ENCODE measurements at places on chromosomes 13 and 19. TPM values are rescaled to one million over a fixed set of nuclear protein-coding genes. Genes with fewer than 3 reads are reported as not detected.

The ZNF724 gene
- 5.7 TPM for total RNA-seq

GRCh38 chr19:2291185-2291751, 9.3 kb upstream of the PEAK3 start:
- no peak for DNase-seq

The NCR1 gene
- total RNA-seq: not detected

- no peak for DNase-seq
These were observed 17.9 kb downstream of the BTBD2 start for GRCh38 chr19:1997353-1998233.

DNA sequence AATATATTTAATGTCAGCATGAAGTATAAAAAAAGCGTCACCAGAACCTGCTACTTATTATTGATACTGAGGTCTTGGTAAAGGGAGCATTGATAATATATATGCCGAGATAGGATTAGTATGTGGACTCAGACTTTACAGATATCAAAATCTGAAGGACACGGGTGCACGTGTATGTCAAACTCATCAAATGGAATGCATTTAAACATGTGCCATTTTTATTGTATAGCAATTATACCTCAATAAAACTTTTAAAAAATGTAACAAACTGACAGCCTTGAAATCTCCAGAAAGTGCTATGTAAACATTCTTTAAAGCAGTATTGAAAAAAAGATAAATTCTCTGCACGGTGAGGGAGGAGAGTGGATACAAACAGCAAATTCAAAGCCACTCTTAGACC, 157.9 kb downstream of the RNF17 start:
- no peak for DNase-seq

The CERS1 gene
- 30.6 TPM for total RNA-seq

The RFXANK gene
- total RNA-seq: 46.4 TPM

DNA sequence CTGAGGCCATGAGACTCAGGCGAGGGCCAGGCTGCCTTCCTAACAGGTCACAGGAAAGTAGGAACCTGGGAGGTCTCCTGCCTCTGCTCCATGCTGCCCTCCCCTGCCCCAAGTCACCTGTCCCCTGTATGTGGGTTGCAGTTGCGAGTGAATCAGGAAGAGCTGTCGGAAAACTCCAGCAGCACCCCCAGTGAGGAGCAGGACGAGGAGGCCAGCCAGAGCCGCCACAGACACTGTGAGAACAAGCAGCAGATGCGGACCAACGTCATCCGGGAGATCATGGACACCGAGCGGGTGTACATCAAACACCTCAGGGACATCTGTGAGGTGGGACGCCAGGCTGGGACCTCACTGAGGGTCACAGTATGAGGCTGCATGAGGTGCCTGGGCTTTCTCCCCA, 22.8 kb upstream of the C1QTNF9 start:
- DNase-seq: no peak

The ZNF579 gene
- total RNA-seq: 13.3 TPM

GRCh38 chr13:70324519-70324918, 216.3 kb upstream of the KLHL1 start:
- DNase-seq: no peak

- DNase-seq: no peak
These were observed 56.8 kb upstream of the GPR183 start for GRCh38 chr13:99363949-99364348.

The RGS9BP gene
- total RNA-seq: 1.7 TPM

DNA sequence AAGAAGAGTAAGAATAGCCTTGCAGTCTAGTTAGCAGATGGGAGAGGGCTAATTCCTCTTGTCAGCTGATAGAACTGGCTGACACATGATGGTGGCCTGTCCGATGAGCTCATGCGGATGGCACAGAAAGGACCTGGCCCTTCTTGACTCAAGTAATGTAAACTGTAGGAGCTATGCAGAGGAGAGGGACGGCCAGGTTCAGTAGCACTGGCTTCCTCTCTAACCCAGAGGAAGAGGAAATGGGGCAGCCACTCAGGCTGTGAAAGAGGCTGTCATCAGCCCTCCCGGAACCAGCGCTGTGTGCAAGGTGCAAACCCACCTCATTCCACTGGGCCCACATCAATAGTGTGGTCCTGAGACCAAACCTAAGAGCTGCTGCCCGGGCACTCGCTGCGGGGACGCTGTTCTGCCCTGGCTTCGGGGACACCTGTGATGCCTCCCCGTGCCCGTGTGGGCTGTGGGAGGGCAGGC, 30.8 kb upstream of the USE1 start:
- no peak for DNase-seq

- DNase-seq: no peak
These were observed 786.2 kb downstream of the PCDH9 start for GRCh38 chr13:66443926-66444325.

- no peak for DNase-seq
These were observed 477.3 kb downstream of the SUCLA2 start for GRCh38 chr13:47523771-47524170.

DNA sequence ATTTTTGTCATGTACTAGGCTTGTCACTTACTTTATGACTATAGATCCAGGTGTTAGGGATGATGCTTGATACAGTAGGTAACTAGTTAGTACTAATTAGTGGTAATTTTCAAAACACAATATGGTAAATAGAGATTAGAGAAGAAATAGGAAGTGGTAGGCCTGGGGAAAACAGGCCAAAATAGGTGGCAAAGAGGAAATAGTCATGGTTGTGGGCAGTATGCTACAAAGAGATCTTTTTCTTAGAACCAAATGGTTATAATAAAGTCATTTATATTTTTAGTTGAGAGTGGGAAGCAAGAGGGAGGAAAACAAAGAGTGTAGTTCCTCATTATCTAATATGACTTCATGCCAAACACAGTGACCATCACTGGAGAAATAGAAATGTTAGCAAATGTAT, 9.1 kb upstream of the VWA8 start:
- DNase-seq: no peak

DNA sequence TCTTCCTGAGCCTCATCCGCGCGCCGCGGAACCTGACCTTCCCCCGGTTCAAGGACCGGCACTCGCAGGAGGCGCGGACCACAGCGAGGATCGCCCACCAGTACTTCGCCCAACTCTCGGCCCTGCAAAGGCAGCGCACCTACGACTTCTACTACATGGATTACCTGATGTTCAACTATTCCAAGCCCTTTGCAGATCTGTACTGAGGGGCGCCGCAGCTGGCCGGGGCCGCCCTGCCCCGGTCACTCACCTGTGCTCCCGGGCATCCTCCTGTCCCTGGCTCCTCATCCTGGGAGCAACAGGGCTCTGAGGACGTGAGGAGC, 23.9 kb upstream of the KCTD15 start:
- DNase-seq: no peak

The ZNF571 gene
- 4.8 TPM for total RNA-seq

DNA sequence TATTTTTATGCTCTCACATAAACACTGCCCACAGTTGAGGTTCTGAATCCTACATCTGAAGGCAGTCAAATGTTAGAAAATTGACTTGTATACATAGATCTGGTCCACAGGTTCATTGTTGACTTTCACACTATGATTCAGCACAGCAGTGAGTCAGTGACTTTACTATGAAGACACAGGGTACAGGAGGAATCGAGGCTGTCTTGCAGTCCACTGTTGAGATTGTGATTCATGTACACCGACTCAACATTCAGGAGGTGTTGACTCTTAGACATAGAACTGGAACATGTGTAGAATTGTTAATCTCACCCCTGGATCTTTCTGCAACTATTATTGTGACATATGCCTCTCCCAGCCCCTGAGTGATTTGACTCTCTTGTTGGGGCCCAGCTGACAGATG, 74.3 kb upstream of the ZNF43 start:
- DNase-seq: no peak

The ZNF225 gene
- total RNA-seq: 4.9 TPM

DNA sequence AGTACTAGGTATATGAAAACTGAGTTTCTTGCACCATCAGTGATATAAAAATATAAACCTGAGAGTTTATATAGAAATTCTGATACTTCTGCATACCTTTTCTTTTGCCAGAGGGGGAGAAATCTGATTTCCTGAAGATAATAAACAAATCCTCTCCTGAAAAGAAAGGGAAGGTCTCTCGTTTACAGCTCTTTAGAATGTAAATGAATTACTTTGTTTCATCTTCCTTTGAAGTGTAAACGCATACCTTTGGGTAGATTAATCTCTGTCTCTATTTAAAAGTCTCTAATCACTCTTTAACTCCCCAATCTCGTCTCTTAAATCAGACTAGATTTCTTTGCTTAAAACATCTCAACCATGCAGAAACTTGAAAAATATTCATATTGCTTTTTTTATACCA, 1092.9 kb downstream of the SLITRK5 start:
- no peak for DNase-seq

DNA sequence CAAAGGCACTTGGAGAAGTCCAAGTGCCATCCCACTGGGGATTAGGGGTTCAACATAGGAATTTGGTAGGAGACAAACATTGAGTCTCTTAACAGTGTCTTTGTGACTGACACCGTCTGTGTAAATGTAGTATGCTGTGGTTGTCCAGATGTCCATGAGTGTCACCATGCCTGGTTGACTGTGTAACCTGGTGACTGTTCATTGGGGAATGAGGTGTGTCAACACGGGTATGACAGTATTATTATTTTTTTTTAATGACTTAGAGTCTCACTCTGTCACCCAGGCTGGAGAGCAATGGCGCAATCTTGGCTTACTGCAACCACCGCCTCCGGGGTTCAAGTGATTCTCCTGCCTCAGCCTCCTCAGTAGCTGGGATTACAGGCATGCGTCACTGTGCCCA, 16.2 kb downstream of the PKN1 start:
- DNase-seq: no peak

GRCh38 chr13:30276178-30276577, 31.2 kb downstream of the KATNAL1 start:
- peak; percentile 40 for DNase-seq

The SMG9 gene
- 16.0 TPM for total RNA-seq

The SHANK1 gene
- 32.3 TPM for total RNA-seq

GRCh38 chr13:89465366-89465765, 1794.2 kb downstream of the SLITRK5 start:
- DNase-seq: peak; percentile 18

- no peak for DNase-seq
These were observed 1322.0 kb downstream of the EFNB2 start for GRCh38 chr13:105213512-105213911.

GRCh38 chr13:113837560-113838355, 26.1 kb downstream of the GAS6 start:
- peak; percentile 100 for DNase-seq

The OR7C1 gene
- 0.05 TPM for total RNA-seq

- no peak for DNase-seq
These were observed 17.4 kb downstream of the PIP5K1C start for GRCh38 chr19:3682741-3683404.

The GRIK5 gene
- 0.13 TPM for total RNA-seq

GRCh38 chr13:93875547-93875946, 603.9 kb downstream of the DCT start:
- DNase-seq: no peak

DNA sequence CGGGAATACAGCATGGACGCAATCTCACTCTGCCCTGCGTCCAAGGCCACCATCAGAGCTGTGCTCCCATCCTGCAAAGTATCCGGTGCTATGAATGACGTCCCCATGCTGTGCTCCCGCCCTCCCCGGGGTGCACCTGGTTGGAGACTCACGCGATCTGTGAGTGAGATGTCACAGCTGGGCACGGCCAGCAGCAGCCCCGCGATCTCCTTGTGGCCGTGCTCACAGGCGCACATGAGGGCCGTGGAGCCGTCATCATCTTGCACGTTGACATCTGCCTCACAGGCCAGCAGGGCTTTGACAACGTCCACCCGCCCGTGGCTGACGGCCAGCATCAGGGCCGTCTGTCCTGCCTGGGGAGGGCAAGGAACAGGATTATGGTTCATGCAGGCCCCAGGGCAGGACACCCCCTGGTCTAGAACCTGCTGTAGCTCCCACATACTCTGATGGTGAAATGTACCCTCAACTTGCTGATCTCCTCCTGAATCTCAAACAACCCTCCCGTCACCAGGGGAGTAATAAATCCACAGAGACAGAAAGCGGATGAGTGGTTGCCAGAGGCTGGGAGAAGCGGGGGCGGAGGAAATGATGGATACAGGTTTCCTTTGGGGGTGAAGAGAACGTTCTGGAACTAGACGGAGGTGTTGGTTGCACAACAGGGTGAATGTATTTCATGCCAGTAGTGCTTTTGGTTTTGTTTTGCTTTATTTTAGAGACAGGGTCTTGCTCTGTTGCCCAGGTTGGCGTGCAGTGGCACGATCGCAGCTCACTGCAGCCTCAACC, 14.5 kb upstream of the SPC24 start:
- DNase-seq: no peak

The PNMA8A gene
- 89.0 TPM for total RNA-seq

GRCh38 chr13:44394658-44395057, 21.0 kb downstream of the SERP2 start:
- DNase-seq: no peak

DNA sequence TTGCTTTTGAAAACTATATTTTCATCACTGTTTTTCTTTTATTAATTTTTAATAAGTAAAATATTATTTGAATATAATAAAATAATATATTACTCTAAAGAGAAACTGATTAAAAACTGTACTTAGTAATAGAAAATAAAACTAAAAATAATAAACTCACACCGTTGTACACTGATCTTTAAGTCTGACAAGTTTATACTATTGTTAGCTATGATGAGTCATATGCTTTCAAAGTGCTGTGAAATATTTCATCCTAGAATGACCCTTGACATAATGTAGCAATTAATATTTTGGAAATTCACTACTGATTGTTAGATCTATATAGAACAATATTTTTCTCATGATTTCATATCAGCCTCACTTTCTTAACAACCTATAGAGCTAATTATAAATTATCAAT, 1040.6 kb upstream of the SPRY2 start:
- DNase-seq: no peak

Data from myocyte (in vitro differentiated cells).